ENCODE measurements at places on chromosomes 2 and 18.
A peak's percentile ranks its signal among the peaks of the same experiment; 100 is the strongest.

- no peak for DNase-seq
Observed at GRCh38 chr2:197931661-197932312, 127.4 kb downstream of the PLCL1 start.

DNA sequence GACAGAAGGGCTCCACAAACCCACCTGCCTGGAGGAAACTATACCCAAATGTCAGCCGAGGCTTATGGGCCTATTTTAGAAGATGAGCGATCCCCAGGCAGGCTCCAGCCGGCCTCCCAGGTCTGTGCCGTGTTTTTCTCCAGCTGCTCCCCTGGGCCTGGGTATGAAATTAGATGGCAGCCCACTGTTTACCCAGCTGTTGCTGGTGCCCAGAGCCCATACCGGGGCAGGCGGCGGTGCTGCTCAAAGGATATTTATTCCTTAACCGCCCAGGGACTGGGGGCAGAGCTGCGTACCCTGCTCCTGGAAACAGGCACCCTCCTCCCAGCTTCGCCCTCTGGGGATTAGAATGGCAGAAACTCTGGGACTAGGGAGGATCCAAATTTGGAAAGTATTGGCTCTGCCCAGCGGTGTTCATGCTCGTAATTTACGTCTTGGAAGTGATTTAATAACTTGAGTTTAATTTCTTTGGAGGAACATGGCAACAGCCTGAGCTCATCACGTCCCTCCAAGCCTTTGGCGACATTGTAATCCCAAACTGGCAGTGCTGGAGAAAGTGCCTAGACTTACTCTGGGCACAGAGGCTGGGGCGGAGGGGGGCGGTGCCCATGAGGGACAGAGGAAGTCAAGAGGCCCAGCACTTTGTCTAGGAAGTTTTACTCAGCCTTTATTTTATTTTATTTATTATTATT is 199.2 kb downstream of the KLHL29 start:
- no peak for DNase-seq

GRCh38 chr2:212912445-212913103 is 238.8 kb downstream of the IKZF2 start:
- no peak for DNase-seq

GRCh38 chr2:191006997-191007783 is 6.8 kb downstream of the STAT1 start:
- no peak for DNase-seq

- DNase-seq = peak; percentile 13
Observed at GRCh38 chr2:12050396-12050795, 304.0 kb downstream of the LPIN1 start.

DNA sequence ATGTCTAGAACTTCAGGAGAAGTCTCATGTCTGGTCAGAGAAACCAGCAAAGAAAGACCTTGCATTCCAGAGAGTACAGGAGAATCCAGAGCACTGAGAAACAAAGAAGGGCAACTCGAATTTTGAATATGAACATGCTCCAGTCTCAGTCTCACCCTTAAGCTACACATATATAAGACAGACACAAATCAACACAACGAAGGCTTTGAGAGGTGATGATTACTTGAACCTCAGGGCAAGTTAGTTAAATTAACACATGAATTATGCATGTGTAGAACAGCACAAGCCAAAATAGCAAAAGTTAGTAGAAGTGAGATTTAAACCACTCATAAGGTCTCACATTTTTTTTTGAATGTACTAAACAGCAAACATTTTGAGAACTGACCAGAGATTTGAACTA is 29.0 kb upstream of the DOK6 start:
- DNase-seq = no peak

DNA sequence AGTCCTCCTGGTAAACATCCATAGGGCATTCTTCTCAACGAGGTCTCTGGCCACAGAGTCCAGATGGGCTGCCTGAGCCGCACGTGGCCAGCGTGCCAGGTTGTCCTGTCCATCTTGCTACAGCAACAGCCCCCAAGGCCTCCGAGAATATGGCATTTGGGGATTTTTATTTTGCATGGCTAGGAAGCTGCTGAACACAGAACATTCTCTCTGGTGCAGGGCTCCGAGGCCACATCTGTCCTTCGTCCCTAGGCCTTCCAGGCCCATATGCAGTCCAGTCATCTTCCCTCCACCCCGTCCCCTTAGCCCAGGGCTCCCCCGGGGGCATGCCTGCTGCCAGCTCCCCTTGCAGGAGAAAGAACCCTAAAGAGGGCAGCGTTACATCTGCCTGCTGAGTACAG is 2.3 kb downstream of the HDAC4 start:
- DNase-seq = no peak

DNA sequence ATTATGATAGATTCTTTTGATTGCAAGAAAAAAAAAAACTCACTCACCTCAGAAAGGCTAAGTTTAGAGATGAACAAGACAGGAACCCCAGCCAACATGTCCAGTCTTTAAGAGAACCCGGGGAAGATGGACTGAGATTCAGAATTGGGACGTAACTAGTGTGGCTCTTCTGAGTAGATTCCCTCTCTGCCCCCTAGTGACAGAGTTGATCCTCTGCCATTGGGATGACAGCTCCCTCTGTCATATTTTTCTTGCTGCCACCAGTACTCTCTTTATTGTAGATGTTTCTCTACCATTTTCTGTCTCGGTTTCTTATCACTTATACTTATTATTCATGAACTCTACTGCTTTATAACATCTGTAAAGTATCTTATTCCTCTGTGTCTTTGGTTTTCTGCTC is 77.7 kb downstream of the GULP1 start:
- DNase-seq = peak; percentile 39

DNA sequence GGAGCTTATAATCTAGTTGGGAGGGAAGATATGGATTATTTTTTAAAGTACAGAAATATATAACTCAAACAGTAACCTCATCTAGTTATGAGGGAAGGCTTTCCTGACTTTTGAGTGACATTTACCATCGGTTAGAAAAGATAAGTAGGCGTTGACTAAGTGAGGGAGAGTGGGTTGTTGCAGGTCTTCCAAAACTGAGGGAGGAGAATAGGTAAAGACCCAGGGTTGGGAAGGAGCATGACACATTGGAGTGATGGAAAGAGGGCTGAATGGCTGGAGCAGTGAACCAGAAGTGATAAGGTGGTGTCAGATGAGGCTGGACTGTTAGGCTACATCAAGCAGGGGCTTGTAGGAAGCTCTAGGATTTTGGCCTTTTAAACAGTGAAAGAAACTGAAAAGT is 10.6 kb upstream of the NUP35 start:
- no peak for DNase-seq

- no peak for DNase-seq
Observed at GRCh38 chr18:79607361-79607952, 72.1 kb upstream of the CTDP1 start.

DNA sequence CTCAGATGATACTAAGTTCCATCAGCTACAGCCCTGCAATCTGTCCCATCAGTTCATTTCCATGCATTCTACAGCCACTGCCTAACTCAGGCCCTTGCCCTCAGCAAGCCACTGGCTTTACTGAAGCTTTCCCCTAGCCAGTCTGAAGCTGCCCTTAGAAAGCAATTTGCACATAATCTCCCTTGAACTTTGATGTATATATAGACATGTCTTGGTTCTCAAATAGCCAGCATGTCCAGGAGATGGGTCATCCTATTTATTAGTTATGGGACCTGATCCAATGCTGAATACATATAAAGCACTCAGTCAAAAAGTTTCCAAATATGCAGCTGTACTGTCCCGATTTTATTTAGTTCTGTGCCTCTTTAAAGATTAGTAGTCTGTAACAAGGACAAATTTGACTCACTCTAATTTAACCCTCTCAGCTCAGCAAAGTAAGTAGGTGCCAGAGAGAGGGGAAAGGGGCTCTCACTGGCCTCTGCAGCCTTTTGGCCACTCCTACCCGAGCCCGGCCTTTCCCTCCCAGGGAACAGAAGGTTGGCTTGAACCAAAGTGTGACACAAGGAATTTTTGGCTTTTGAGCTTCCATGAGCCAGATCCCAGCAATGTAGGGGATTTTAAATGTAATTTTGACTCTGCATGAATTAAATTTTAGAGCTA is 70.7 kb downstream of the CCDC93 start:
- no peak for DNase-seq

GRCh38 chr2:3204031-3204821 is 173.4 kb downstream of the EIPR1 start:
- DNase-seq = no peak

DNA sequence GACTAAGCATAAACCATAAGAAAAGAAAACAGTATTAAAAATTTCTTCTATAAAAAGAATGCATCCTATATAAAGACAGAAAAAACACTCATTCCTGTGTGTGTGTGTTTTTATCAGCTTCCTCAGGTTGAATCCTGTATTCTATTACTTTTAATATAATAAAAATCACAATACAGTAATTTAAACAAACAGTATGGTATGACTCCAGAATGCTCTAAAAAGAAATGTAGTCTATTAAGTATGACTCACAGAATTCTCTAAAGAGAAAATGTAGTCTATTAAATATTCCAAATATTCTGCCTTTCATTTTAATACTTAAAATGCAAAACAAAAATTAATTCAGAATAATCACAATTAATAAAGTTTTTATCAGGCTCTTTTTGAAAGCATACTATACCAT is 19.8 kb downstream of the CCDC88A start:
- DNase-seq = no peak

GRCh38 chr2:33160191-33160590 is 213.4 kb downstream of the LTBP1 start:
- no peak for DNase-seq

DNA sequence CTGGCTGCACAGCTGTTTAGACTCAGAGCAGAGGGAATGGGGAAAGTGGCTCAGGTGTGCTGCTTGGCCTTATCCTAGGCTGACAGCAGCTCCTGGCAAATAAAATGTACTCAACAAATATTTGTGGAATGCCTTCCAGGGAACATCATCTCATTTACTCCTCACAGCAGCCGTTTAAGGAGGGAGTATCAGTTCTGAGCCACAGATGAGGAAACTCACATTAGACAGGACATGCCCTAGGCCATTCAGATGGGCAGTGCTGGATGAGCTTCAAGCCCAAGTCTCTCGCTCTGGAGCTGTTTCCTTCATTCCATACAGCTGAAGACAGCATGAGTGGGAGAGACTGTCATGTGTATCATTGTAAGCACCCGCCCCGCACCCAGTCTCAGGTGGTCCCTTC is 129.6 kb upstream of the CNGA3 start:
- DNase-seq = no peak

DNA sequence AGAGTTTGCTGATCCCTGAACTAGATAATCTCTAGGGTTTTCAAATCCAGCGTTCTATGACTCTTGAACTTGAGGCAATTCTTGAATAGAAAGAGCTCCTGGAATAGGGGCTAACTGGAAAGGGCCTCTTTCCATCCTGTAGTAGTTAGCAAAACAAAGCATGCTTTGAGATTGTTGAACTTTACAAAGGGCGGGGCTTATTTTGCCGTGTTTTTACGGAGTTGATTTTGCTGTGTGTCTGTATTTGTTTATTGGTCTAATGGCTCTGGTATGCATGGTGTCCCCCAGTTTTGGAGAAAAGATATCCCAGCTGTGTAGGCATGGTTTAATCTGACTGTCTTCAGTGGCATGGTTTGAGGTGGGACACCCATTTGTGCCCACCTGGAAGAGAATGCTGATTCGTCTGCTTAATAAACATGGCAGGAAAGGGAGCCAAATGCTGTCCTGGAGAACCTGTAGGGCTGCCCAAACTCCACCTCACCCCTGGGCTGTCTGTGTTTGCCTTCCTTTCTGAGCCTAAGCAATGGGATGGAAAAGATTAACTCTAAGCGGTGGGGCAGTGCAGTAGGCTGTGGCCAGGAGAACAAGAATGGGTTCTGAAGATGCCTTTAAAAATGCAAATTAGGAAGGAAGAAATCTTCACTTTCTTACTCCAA is 74.1 kb upstream of the FOSL2 start:
- no peak for DNase-seq

All from large intestine (tissue), 12 donors.